Stimulated activated CD8-positive, alpha-beta memory T cell treated with anti-CD3 and anti-CD28 coated beads, Interleukin-4, amount 100 ng/mL, for 24 hours (primary cell): ENCODE measurements at places on chromosomes 4 and X.

DNA sequence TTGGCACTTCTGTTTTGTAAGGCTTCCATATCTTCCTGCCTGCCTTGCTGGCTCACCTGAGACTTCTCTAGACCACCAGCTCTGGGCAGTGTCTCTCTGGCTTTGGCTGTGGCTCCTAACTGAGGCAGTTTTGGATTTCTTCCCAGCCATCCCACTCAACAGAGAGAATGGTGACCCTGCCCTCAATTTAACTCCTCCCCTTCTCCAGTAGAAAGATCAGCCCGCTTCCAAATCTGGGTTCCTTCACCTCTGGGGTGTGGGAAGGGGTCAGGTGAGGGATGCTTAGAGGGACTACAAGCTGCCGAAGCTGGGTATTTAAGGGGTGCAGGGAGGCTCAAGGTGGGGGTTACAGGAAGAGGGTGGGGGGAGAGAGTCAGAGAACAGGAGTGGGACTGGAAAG lies 23.7 kb downstream of the NAP1L5 start:
- DNase-seq: no peak

DNA sequence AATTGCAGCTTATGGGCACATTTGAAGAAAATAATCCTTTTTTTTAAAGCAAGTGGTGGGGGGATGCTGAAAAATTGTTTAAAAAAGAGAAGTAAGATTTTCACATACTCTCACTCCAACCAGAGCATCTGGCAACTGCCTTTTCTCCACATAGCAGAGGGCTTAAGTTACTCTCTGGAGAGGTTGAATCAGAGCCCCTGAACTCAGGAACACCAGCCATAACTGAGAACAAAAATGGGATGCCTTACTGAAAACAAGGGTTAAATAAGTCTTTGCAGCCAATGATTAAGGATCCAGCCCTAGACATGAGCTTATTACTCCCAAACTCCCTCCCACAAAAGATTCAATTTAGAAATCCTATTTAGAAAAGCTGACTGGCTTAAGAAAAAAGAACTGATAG lies 27.5 kb downstream of the CASK start:
- no peak for DNase-seq

DNA sequence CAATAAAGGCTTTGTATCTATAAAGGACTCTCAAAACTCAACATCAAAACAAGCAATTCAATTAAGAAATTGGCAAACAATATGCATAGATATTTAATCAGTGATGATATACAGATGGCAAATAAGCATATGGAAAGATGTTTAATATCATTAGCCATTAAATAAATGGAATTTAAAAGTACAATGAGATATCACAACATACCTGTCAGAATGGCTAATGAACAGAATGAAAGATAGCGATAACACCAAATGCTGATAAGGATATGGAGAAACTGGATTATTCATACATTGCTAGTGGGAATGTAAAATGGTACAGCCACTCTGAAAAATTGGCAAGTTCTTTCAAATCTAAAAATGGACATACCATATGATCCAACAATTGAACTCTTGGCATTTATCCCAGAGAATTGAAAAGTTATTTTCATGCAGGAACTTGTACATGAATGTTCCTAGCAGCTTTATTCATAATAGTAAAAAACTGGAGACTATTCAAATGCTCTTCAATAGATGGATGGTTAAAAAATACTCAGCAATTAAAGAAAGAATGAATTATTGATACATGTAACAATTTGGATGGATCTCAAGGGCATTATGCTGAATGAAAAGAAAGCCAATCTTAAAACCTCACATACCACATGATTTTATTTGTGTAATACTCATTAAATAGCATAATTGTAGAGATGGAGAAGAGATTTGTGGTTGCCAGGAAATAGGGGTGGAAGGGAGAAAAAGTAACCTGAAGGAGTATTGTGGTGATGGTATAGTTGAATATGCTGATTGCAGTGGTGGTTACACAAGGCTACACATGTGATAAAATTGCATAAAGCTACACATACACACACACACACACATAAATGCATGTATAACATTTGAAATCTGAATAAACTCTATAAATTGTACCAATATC lies 45.9 kb upstream of the ALG13 start:
- no peak for DNase-seq

GRCh38 chr4:145348291-145348690 lies 133.4 kb upstream of the SMAD1 start:
- no peak for DNase-seq

- DNase-seq: no peak
Observed at GRCh38 chrX:39852491-39852890, 245.3 kb downstream of the BCOR start.

DNA sequence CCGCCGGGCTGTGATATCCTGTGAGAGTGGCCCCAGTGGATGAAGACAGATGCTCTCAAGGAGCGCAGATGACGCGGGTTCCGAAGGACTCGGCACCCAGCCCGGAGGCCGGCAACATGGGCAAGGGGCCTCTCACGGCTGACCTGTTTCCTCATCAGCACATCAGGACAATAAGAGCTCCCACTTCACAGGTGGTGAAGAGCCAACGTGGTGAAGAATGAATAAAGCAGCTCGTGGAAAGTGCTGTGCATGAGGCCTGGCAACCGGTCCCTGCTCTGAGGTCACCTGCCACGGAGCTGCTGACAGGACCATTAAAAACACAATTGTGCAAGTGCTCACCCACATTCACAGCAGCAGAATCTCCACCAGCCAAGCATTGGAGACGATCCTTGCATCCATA lies 22.9 kb downstream of the ABLIM2 start:
- DNase-seq: no peak

DNA sequence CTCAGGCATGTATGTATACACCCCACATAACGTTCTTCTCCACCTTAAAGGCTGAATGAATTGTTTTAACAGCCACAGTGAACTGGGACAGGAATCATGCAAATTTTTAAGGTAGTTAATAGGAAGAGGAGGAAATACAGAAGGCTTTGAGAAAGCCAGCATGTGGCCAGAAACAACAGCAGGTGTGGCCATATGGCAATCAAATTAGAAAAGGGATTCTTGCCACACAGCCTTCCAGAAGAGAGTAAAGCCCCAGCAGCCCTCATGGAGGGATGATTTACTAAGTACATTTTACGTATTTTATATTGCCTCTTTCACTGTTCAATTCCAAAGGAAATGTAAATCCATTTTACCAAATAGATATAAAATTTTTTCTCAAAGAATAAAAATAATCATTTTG lies 792.2 kb downstream of the ADGRL3 start:
- no peak for DNase-seq

GRCh38 chr4:98939892-98940298 lies 11.0 kb upstream of the EIF4E start:
- DNase-seq: no peak

DNA sequence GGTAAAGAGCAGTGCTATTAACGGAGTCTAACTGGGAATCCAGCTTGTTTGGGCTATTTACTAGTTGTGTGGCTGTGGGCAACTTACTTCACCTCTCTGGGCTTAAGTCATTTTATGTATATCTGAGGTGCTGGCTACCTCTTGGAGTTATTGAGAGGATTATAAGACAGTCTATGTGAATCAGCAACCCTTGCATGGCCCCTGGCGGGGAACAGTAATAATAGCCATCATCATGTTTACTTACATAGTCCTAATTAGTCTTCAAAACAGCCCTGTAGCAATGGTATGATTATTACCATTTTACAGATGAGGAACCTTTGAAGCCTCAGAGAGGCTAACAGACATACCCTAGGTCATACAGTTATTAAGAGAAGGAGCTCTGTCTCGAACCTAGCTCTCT lies 1.5 kb downstream of the HPRT1 start:
- no peak for DNase-seq

GRCh38 chr4:175823015-175823742 lies 11.1 kb upstream of the GPM6A start:
- DNase-seq: no peak

GRCh38 chrX:129876771-129877305 lies 29.1 kb upstream of the UTP14A start:
- no peak for DNase-seq

DNA sequence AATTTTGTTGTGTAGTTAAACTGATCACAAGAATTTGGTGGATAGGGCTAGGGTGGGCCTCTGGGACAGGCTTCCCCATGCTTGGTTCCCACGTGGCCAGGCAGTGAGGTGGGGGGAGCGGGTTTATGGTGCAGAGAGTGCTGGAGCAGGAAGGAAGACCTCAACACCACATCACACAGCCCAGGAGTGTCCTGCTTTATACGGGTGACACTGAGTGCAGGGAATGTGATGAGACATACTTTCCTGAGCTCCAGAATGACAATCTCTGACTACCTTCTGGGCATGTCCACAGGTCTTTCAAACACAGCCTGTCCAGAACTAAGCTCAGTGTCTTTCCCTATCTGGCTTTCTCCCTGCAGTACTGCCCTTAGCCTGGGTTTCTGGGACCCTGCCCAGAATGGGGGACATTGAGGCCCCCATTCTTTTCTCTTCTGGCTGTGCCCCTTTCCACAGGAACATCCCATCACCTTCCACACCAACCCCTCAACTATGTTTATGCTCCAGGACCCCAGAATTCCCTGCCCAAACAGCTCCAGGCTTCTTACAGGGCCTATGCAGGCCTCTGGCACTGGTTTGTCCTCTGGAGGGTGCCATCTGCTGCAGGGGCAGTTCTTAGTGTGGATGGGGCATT lies 36.5 kb upstream of the RASL11B start:
- no peak for DNase-seq

GRCh38 chr4:159014859-159015258 lies 88.0 kb upstream of the RAPGEF2 start:
- DNase-seq: no peak

DNA sequence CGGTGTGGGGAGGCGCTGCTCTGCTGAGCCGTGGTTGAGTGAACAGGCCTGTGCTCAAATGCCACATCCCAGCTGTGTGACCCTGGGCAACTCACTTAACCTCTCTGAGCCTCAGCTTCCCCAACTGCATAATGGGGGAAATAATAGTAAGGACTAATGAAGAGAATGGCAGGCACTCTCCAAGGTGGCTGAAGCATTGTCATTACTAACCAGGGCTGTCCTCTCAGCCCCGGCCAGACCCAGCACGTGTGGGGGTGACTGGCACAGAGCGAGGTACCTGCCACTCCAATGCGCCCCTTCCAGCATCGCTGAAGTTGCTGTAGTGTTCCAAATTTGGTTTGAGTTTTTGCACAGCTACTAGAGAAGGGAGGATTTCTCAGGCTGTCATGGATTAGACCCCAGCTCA lies 80.0 kb downstream of the ABLIM2 start:
- DNase-seq: no peak
